Activated CD4-positive, alpha-beta memory T cell treated with anti-CD3 and anti-CD28 coated beads, Interleukin-2, amount 10 ng/mL, durations not matched to agents 7 days and 5 days (primary cell): ENCODE measurements at places on chromosomes 5 and 9. TPM values are rescaled to one million over a fixed set of nuclear protein-coding genes. Genes with fewer than 3 reads are reported as not detected.

DNA sequence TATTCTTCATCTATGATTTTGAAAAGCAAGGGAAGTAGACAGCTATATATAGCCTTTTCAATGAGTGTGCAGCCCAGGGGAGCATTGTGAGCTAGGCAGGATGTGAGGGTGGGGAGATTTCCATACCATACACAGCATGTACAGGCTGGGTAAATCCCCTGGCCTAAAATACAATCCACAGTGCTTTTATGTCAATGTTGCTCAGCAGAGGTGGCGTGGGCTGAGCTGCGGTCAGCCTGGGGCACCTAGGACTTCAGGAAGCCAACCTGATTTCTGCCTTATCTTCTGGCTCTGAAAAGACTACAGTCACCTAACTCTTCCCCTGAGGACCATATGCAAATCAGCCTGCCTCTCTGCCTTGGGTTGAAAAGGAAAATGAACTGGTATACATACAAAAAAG, 6.3 kb upstream of the GARIN3 start:
- no peaks in the 10 kb centered on the region for H3K27me3 ChIP-seq
- peaks cover 76% of the 10 kb centered on the region for H3K4me1 ChIP-seq
- peak overlapping the region; percentile 46 for H3K4me3 ChIP-seq
- H3K27ac ChIP-seq = peak overlapping the region; percentile 85

DNA sequence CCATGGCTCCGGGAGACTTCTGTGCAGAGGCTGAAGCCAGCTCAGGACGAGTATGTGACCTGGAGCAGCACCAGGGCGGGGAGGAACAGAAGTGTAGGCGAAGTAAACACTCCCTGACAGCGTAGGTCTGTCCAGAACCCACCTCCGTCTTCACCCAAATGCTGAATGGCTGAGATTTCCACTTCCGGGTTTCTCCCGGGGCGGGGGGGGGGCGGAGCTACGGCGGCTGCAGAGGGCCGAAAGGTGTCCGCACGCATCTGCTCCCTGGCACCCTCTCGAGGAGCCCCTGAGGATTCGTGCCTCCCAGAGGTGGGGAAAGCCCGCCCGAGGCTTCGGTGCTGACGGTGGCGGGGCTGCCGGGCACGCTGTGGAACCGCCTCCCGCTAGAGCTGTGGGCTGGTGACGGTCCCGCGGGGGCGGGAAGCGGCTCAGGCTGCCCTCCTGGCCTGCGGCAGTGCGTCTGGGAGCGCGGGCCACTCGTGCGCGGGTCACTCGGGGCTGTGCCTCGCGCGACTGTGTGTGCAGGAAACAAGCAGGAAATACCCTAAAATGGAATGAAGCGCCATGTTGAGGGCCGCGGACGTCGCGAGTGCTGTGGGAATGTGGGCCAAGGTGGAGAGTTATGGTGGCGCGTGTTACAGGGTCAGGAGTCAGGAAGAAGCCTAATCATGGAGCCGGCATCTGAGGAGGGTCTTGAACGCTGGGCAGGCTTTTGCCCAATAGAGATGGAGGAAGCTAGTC, 1425.4 kb downstream of the FOXD4L5 start:
- H3K4me3 ChIP-seq = peak overlapping the region; percentile 47
- peak; percentile 16 for DNase-seq

Gene FAM153A
- 33.7 TPM for total RNA-seq

DNA sequence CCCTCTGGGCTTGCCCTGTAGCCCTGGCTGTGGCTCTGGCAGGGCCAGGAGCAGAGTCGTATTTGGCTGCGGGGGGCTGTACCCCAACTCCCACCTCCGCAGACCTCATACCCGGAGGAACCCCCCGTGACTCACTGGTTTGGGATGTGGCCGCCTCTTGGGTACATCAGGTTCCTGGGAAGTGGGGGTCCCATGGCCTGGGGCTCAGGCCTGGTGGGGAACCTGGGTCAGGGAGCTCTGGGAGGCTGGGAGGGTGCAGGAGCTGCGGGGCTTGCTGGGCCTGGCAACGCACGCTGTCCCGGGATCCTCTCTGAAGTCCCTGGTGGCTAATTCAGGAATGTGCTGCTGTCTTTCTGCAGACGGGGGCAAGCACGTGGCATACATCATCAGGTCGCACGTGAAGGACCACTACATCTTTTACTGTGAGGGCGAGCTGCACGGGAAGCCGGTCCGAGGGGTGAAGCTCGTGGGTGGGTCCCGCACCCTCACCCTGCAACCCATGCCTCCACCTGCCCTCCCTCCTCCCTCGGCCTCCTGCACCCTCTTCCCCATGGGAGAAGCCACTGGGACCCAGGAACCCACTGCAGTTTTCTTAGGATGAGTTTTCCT, 2.4 kb downstream of the LCN1 start:
- no peaks in the 10 kb centered on the region for H3K36me3 ChIP-seq
- H3K27me3 ChIP-seq = peaks cover 14% of the 10 kb centered on the region
- DNase-seq = no peak
- no peak overlapping the region for H3K27ac ChIP-seq
- H3K4me3 ChIP-seq = no peak overlapping the region

Gene WDR38
- total RNA-seq = not detected

Gene BTNL3
- total RNA-seq = not detected

DNA sequence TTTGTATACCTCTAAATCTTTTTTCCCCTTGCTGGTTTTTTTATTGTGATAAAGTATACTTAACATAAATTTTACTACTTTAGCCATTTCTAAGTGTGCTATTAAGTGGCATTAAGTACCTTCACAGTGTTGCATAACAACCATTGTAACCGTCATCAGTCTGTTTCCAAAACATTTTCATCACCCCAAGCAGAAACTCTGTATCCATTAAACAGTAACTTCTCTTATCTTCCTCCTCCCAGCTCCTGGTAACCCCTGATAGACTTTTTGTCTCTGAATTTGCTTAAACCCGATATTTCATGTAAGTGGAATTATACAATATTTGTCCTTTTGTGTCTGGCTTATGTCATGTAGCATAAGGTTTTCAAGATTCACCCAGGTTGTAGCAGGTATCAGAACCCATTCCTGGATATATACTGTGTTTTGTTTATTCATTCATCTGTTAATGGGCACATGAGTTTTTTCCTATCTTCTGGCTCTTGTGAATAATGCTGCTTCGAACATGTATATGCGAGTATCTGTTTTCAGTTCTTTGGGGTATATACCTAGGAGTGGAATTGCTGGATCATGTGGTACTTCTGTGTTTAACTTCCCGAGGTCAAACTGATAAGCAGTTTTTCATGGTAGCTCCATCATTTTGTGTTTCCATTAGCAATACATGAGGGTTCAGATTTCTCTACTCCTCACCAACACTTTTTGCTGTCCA, 66.4 kb downstream of the EHMT1 start:
- H3K36me3 ChIP-seq = peaks cover 10% of the 10 kb centered on the region
- no peak overlapping the region for H3K27ac ChIP-seq
- H3K4me3 ChIP-seq = no peak overlapping the region
- H3K27me3 ChIP-seq = no peaks in the 10 kb centered on the region

GRCh38 chr9:68744426-68744825, 39.4 kb downstream of the PIP5K1B start:
- peaks cover 5% of the 10 kb centered on the region for H3K27me3 ChIP-seq
- no peak overlapping the region for H3K4me3 ChIP-seq
- DNase-seq = no peak
- H3K36me3 ChIP-seq = no peaks in the 10 kb centered on the region
- H3K27ac ChIP-seq = no peak overlapping the region

Gene CEL
- 1.4 TPM for total RNA-seq
